Type B pancreatic cell (in vitro differentiated cells): ENCODE measurements at places on chromosomes 2 and 18. TPM values are rescaled to one million over a fixed set of nuclear protein-coding genes. Genes with fewer than 3 reads are reported as not detected.
A peak's percentile ranks its signal among the peaks of the same experiment; 100 is the strongest.

GRCh38 chr2:202064881-202065230 lies 8.2 kb upstream of the KIAA2012 start:
- H3K27ac ChIP-seq: peak overlapping the region; percentile 84
- DNase-seq: no peak
- H3K27me3 ChIP-seq: no peaks in the 10 kb centered on the region
- H3K4me3 ChIP-seq: no peak overlapping the region
- H3K36me3 ChIP-seq: no peaks in the 10 kb centered on the region

DNA sequence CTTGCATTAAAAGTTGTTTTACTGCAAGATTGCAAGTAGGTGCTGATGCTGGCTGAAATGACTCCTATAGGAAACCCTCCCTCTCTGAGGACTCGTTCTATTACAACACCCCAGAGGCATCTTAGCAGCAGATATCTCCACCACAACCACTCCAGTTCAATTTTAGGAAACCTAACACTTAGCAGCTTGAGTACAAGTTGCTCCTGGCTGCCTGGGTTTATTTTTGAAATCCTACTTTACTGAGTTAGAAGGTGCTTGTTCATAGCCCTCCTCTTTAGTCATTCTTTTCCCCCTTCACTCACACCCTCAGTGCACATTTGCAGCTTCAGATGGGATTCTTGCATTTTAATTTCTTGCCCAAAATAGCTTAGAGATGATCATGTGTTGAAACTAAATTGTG lies 111.5 kb downstream of the MTCL1 start:
- H3K36me3 ChIP-seq: peaks cover 25% of the 10 kb centered on the region
- no peak overlapping the region for H3K27ac ChIP-seq
- peaks cover 18% of the 10 kb centered on the region for H3K4me1 ChIP-seq
- no peaks in the 10 kb centered on the region for H3K27me3 ChIP-seq

The CFAP53 gene
- 0.59 and 1.1 TPM in 2 replicates for total RNA-seq

DNA sequence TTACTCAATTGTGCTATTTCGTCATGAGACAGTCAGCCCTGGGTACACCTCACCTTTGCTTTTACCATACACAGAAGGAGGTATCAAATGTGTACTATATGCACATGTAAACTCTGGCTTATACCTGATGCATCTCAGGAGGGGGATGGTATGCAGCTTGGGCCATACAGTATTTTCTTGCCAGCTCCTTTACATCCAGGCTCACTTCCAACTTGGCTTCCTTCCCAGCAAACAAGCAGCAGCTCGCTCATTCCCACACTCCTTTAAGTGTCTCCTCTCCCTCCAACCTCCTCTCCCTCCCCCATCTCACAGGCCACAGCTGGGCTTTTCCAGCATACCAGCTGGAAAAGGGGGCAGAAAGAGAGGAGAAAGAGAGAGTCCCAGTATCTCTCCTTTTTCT lies 9.6 kb downstream of the MARCHF4 start:
- DNase-seq: no peak
- no peaks in the 10 kb centered on the region for H3K4me1 ChIP-seq
- no peaks in the 10 kb centered on the region for H3K36me3 ChIP-seq
- no peak overlapping the region for H3K27ac ChIP-seq

GRCh38 chr2:30287857-30288513 lies 56.7 kb downstream of the LBH start:
- peaks cover 20% of the 10 kb centered on the region for H3K4me1 ChIP-seq
- no peak overlapping the region for H3K4me3 ChIP-seq
- no peaks in the 10 kb centered on the region for H3K27me3 ChIP-seq

- no peak for DNase-seq
- H3K4me3 ChIP-seq: no peak overlapping the region
- H3K36me3 ChIP-seq: no peaks in the 10 kb centered on the region
- no peaks in the 10 kb centered on the region for H3K27me3 ChIP-seq
- peaks cover 31% of the 10 kb centered on the region for H3K4me1 ChIP-seq
Observed at GRCh38 chr2:190583507-190584337, 49.2 kb upstream of the NEMP2 start.

- H3K4me1 ChIP-seq: peaks cover 37% of the 10 kb centered on the region
- H3K27me3 ChIP-seq: no peaks in the 10 kb centered on the region
- DNase-seq: no peak
- H3K4me3 ChIP-seq: peak overlapping the region; percentile 96
- peaks cover 3% of the 10 kb centered on the region for H3K36me3 ChIP-seq
Observed at GRCh38 chr18:35043207-35043606, 2.0 kb downstream of the MAPRE2 start.

The UGP2 gene
- 76.6 and 113 TPM in 2 replicates for total RNA-seq

GRCh38 chr2:237630216-237631000 lies 3.0 kb downstream of the LRRFIP1 start:
- H3K4me1 ChIP-seq: peaks cover 29% of the 10 kb centered on the region
- H3K27ac ChIP-seq: no peak overlapping the region
- DNase-seq: no peak
- peaks cover 24% of the 10 kb centered on the region for H3K27me3 ChIP-seq
- H3K4me3 ChIP-seq: peak overlapping the region; percentile 67

The DNAH7 gene
- 1.4 and 7.5 TPM in 2 replicates for total RNA-seq

The HAAO gene
- 9.4 and 10.0 TPM in 2 replicates for total RNA-seq

The TMEM17 gene
- 1.9 and 4.2 TPM in 2 replicates for total RNA-seq
